ENCODE measurements at places on chromosomes 3 and 15. TPM values are rescaled to one million over a fixed set of nuclear protein-coding genes. Genes with fewer than 3 reads are reported as not detected.

DNA sequence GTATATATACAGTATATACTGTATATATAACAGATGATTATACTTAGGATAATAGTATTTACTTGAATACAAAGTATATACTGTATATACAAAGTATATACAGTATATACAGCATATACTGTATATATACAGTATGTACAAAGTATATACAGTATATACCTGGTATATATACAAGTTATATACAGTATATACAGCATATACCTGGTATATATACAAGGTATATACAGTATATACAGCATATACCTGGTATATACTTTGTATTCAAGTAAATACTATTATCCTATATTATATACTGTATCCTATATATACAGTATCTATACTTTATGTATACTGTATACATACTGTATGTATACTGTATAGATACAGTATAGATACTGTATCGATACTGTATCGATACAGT, 14.6 kb upstream of the CPOX start:
- DNase-seq = no peak

DNA sequence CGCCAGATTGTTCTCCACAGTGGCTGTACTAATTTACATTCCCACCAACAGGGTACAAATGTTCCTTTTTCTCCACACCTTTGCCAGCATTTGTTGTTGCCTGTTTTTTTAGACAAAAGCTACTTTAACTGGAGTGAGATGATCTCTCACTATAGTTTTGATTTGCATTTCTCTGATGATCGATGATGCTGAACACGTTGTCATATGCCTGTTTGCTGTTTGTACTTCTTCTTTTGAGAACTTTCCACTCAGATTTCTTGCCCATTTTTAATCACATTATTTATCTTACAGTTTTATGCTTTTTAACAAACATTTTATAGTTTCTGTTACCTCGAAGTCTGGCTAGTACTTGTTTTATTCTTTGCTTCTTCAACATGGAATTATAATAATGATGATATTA, 643.7 kb upstream of the ALCAM start:
- DNase-seq = no peak

ANKUB1 gene
- total RNA-seq = not detected

GPR15 gene
- total RNA-seq = not detected

KNSTRN gene
- 216 TPM for total RNA-seq

GRCh38 chr15:85562824-85563223, 182.4 kb downstream of the AKAP13 start:
- DNase-seq = no peak

DNA sequence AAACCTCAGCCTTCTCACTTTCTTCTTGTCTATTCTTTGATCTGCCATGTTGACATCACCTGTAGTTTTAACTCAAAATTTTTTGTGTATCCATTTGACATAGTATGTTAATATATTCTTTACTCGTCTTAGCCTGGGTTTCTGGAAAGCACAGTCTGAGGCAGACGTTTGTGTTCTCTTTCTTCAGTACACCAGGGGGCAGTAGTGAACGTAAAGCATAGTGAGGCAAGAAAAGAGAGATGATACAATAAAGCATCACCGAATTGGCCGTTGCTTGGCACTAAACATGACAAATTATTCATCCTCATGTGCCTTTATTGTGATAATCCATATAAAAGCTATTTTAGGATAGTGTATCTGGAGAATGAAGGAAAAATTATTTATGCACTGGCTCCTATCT, 141.0 kb upstream of the MYRIP start:
- DNase-seq = no peak

CLEC3B gene
- total RNA-seq = 28.2 TPM

DNA sequence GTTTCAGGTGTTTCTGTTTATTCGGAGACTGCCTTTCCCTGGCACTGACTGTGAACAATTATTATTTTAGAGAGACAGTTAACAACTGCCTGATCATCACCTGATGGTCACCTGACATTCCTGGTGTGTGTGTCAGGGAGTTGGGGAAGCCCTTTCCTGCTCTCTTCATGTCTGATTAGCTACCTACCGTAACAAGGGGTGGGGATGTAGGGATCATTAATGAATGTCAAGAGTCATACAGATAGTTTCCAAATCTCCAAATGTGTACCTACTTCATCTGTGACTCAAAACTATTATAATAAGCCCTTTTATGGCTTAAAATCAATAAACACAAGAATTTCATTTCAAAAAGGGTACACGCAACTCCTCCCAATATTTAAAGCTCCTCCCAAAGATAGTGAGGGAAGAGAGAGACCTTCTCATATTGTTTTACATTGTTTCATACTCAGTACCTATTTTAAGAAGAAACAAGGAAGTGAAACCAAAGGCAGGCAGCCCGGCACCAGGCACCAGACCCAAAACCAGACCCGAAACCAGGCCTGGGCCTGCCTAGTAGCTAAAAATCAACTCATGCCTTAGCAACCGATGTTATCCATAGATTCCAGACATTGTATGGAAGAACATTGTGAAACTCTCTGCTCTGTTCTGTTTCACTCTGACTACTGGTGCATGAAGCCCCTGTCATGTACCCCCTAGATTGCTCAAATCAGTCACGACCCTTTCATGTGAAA, 844.9 kb upstream of the ALCAM start:
- DNase-seq = no peak

SLCO3A1 gene
- 30.6 TPM for total RNA-seq

SLC51A gene
- total RNA-seq = 0.63 TPM

PLSCR2 gene
- total RNA-seq = not detected

DZIP1L gene
- total RNA-seq = 15.0 TPM

GRCh38 chr15:33693166-33693800, 275.0 kb upstream of the CHRM5 start:
- DNase-seq = no peak

- DNase-seq = no peak
Measured at GRCh38 chr15:98543237-98543636, 105.1 kb upstream of the IGF1R start.

FANCD2OS gene
- total RNA-seq = not detected

GRCh38 chr3:144097163-144097562, 125.5 kb downstream of the DIPK2A start:
- no peak for DNase-seq

DNA sequence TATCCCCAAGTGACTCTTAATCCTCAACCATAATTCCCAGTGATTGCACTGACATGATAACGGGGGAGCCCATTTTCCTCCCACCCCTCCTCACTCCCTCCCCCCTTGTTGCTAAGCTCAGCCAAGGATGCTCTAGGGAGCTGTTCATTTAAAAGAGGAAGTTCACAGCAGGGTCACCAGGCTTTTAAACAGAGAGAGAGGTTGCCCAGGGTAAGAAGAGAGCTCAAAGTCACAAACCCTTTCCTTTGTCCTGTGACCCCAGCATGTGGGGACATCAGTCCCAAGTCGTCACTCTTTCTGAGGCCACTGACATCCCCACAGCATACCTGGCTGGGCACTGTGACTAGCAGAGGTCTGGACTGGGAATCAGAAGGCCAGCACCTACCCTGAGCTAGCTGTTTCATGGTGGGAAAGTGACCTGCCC, 144.1 kb downstream of the RORA start:
- DNase-seq = no peak

- no peak for DNase-seq
Measured at GRCh38 chr3:79286882-79287281, 480.9 kb downstream of the ROBO1 start.

GRCh38 chr3:62638316-62638715, 236.9 kb downstream of the CADPS start:
- DNase-seq = no peak

ITIH3 gene
- 1.5 TPM for total RNA-seq

GRCh38 chr3:140726066-140726465, 48.2 kb downstream of the TRIM42 start:
- DNase-seq = no peak

- DNase-seq = no peak
Measured at GRCh38 chr3:425079-425478, 228.5 kb downstream of the CHL1 start.

DNA sequence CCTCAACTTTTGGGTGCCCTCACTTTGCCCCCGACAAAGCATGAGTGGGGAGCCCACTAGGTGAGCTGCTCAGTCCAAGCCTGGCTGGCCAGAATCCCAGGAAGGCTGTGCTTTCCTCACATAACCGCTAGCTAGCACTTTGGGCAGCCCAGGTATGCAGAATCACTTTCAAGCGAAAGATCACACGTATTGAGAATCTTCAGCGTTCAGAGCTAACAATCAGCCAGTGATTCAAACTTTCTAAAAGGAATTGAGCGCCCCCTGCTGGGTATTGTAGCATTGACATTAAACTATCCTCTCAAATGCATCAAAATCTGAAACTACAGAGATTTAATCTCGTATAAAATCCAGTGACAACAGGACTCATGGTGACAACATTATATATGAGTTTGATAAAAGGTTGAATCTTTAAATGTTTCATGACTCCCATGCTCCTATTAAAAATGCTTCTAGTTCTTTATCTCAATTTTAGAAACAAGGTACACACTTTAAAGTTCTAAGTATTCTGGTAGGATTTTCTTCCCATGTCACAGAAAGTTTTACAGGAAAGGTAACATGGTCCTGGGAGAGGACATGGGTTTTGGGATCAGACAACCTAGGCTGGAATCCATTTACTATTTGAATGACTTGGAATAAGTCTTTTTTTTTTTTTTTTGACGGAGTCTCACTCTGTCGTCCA, 11.8 kb downstream of the ANAPC13 start:
- peak; percentile 88 for DNase-seq

DNA sequence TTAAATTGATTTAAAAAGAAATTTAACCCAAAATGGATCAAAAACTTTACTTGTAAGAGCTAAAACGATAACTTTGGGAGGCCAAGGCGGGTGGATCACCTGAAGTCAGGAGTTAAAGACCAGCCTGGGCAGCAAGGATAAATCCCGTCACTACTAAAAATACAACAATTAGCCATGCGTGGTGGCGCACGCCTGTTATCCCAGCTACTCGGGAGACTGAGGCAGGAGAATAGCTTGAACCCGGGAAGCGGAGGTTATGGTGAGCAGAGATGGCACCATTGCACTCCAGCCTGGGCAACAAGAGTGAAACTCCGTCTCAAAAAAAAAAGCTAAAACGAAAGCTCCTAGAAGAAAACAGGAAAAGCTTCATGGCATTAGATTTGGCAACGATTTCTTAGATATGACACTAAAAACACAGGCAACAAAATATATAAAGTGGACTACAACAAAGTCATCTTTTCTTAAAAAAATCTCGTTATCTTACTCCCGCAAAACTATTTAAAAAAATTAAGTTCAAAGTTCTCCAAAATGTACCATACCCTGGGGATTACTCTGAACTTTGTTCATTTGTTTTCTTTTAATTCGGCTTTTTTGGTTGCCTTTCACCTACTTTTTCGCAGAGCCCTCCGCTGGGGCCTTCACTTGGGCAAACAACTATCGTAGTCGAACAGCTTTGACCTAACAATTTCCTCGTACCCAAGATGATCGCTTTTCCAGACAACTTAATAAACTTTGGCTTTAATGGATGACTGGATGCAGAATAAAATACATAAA, 2.9 kb downstream of the HDDC3 start:
- DNase-seq = no peak

DNA sequence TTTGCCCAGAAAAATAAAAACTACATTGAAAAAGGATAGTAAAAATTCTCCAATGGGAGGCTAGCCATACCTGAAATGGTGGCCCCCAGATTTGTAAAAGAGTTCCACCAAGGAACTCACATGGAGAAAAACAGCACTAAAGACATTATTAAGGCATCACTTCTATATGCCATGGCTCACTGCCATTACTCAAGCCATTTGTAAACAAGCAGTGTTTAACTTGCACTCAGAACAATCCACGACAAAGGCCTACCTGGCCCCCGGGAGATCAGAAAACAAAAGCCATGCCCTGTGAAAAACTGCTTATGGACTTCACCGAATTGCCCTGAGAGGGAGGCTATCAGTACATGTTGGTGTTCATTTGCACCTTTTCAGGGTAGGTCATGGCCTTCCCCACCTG, 19.6 kb downstream of the CCR8 start:
- no peak for DNase-seq

- DNase-seq = no peak
Measured at GRCh38 chr3:185448107-185448506, 50.7 kb downstream of the TMEM41A start.

GRCh38 chr3:114892880-114893279, 254.2 kb downstream of the ZBTB20 start:
- no peak for DNase-seq

DNA sequence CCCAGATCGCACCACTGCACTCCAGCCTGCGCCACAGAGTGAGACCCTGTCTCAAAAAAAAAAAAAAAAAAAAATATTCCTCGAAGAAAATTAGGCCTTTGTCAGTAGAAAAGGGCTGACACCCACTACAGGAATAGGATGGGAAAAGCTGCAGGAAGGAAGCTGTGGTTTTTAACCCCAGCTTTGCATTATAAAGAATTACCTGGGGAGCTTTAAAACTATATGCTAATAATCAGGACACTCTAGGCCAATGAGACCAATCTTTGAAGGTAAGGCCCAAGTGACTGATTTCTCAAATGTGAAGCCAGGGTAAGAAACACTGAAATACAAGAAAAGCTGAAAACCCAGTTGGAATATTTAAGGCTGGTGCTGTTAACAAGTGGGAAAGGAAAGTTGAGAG, 74.3 kb downstream of the RBPMS2 start:
- DNase-seq = no peak

COLQ gene
- 2.9 TPM for total RNA-seq

GRCh38 chr15:99168601-99169580, 64.0 kb downstream of the SYNM start:
- no peak for DNase-seq

DNA sequence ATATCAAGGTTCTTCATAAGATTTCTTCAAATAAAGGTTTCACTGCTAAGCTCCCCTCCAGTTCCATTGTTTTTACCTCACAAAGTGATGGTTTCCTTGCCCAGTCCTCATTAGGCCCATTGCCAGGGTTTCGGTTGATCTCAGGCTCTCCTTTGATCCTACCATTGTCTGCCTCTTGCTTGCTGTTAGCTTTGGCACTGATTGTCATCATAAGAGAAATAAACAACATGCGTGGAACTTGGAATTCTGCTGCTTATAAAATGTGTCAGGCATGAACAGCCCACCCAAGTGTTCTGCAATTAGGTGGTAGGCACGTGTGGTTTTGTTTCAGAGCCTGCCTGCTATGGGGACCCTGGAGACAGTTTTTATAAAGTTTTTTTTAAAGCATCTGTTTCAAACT, 107.6 kb upstream of the BFSP2 start:
- peak; percentile 11 for DNase-seq

ULK4 gene
- 58.2 TPM for total RNA-seq

TRPM1 gene
- not detected for total RNA-seq

DNA sequence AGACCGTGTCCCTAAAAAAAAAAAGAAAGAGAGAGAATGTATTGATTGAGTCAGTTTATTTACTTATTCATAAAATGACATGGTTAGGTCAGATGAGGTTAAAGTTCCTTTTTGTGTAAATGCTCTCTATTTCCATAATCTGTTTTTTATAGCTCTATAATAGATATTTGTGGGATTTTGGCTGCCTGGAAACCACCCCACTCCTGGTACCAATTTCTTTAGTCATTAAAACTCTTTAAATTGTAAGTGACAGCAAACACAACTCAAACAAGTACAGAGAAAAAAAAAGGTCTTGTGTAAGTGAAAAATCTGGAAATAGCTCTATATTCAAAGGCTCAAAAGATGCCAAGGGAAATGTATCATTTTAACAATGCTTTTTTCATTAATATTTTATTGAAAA, 11.0 kb upstream of the PPP4R2 start:
- no peak for DNase-seq

WWTR1 gene
- total RNA-seq = 87.6 TPM

Measured in thyroid gland (tissue), 4 donors.